Activated CD4-positive, alpha-beta T cell treated with anti-CD3 and anti-CD28 coated beads for 36 hours (primary cell): ENCODE measurements at places on chromosomes 13 and 19.

DNA sequence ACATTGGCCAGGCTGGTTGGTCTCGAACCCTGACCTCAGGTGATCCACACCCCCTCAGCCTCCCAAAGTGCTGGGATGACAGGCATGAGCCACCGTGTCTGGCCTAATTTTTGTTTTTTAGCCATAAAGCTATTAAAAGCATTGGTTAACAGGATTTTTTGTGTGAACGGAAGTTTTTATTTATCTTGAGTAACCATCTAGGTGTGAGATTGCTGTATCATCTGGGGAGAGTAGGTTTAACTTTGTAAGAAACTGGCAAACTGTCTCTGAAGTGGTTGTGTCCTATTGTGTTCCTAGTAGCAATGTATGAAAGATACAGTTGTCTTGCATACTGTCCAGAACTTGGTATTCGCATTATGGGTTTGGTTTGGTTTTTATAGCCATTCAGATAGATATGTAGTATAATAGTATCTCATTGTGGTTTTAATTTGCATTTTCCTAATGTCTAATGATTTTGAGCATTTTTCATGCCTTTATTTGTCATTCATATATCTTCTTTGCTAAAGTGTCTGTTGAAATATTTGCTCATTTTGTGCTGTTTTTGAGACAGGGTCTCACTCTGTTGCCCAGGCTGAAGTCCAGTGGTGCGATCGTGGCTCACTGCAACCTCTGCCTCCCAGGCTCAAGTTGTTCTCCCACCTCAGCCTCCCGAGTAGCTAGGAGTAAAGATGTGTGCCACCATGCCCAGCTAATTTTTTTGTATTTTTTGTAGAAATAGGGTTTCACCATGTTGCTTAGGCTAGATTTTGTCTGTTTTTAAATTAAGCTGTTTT is 13.5 kb upstream of the PLEKHF1 start:
- DNase-seq, result no peak

DNA sequence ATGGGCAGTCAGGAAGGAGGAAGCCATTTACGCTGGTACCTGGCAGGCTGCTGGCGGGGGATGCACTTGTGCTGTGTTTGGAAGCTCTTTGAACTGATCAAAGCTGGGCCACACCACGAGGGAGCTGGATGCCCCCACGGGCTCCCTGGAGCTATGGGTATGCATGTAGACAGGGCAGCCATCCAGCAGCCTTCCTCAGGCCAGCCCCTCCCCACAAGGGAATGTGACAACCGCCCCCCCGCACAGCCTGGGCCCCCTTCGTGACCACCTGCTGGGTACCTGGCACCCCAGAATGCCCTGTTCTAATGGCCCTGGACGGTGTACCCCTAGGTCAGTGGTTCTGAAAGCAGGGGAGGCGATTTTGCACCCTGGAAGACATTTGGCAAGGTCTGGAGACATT is 42.5 kb upstream of the C19orf12 start:
- no peak for DNase-seq

GRCh38 chr13:46170687-46171086 is 11.3 kb downstream of the LCP1 start:
- DNase-seq, result no peak

GRCh38 chr13:106850973-106851650 is 283.2 kb upstream of the ARGLU1 start:
- no peak for DNase-seq

GRCh38 chr19:43936188-43936587 is 1.1 kb upstream of the ZNF45 start:
- no peak for DNase-seq

DNA sequence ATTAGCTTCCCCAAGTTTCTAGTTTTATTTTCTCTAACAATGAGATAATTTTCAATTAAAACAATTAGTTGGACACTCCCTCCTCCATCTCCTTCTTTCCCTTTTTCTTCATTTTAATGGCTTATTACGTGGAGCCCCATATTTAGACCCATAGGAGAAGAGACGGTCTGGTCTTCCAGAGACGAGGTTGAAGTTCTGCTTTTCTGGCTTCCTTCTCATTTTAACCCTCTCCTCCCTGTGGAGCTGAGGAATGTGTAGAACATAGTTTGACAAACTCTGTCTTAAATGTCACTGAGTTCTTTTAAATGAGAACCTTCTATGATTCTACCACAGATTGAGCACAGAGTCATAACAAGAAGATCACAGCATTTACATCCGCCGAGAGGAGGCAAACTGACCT is 86.8 kb downstream of the EDNRB start:
- no peak for DNase-seq

DNA sequence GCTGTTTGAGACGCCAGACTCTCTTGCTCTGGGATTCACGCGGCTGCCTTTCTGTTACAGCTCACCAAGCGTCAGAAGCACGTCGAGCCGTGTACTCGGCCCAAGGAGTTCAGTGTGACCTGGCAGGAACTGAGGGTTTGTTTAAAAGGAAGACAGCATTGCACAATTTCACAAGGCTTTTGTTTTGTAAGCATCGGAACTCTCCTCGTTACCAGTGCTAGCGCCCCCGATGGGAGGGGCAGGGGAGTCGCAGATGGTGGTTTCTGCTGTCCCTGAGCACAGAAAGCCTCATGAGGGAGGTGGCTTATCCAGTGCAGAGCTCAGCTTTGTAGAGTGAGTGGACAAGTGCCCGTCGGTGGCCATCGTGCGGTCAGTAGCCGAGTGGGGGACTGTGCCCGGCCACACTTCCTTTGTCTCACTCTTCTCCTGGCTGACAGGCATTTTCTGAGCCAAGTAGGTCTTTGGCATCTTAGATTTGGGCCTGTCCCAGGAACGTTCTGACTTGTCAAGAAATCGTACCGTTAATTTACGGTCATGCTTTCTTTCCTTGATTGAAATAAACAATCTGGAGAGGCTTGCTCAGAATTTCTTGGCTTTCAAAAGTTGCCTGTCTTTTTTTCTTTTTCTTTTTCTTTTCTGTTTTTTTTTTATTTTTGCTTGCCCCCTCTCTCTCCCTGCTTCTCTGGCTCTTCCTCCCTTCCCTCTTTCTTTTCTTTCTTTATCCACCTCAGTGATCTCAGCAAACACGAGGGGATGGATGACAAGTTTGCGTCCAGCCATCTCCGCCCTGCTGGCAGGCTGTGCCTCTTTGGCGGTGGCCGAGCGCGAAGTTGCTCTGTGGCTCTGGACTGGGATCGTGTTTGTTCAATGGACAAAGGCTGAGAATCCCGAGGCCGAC is 7.7 kb downstream of the KDM4B start:
- DNase-seq, result peak; percentile 26

- DNase-seq, result no peak
These were observed 22.0 kb upstream of the ASPDH start for GRCh38 chr19:50535672-50536187.

DNA sequence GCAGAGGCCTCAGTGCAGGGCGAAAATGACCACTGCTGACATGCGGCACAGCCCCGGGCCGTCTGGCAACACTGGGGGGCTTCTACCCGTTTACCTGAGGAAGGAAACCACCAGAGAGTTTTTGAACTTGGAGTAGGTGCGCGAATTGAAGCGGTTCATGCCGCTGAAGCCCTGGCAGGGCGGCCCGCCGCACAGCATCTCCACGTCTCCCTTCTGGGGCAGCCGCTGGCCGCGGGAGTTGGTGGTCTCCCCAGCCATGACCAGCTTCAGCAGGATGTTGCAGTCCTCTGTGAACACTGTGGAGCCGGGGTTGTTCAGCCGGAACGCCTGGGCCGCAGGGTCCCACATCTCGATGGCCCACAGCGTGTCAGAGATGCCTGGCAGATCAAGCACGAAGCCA is 20.3 kb upstream of the EIF3G start:
- DNase-seq, result no peak

- peak; percentile 84 for DNase-seq
These were observed 5.4 kb downstream of the CCDC61 start for GRCh38 chr19:46000491-46001246.

GRCh38 chr13:21852043-21852442 is 181.2 kb downstream of the FGF9 start:
- DNase-seq, result no peak

- no peak for DNase-seq
These were observed 26.7 kb downstream of the RCBTB2 start for GRCh38 chr13:48506092-48506701.

- DNase-seq, result no peak
These were observed 5.8 kb downstream of the CEBPA start for GRCh38 chr19:33296488-33296971.

DNA sequence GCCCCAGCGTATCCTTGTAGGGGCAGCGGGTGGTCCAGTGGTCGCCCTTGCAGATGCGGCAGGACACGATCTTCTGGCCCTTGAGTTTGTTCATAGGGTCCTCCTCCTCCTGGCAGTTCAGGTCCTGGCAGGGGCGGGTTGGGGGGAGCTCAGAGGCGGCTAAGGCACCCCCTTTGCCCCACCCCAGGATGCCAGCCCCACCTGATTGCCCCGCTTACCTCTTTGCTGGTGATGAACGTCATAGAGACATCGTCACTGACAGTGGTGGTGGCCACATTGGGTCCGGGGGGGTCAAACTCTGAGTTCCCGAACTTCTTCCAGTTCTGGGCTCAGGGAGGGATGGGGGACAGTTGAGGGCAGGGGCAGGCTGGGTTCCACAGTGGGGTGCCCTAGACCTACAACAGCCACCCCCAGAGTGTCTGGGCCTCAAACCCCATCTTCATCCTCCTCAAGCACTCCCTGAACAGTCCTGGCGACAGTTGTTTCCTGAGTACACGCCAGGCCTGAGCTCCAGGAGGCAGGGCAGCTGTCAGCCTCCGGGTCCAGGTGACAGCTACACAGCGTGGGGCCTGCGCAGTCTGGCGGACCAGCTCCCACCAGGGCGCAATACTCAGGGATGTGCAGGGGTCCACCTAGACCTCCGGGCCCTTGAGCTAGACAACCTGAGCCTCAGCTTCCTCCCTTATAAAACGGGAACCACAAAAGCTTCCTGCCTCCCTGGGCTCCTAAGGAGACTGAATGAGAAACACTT is 2.7 kb downstream of the EIF3G start:
- no peak for DNase-seq

DNA sequence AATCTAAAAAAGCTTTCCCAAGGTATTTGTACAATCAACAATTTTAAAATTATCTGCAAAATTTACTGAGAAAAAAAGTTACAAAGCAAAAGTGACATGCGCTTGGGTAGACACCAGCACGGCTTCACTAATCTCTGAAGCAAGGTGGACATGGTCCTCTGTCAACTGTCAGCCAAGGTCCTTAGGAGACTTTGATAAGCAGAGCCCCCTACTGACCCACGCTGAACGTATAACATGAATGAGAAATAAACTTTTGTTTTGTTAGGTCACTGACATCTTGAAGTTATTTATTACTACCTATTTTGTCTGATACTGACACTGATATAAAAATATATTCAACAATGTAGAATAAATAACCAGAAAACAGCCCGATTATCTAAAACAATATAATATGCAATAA is 100.7 kb upstream of the OBI1 start:
- no peak for DNase-seq

DNA sequence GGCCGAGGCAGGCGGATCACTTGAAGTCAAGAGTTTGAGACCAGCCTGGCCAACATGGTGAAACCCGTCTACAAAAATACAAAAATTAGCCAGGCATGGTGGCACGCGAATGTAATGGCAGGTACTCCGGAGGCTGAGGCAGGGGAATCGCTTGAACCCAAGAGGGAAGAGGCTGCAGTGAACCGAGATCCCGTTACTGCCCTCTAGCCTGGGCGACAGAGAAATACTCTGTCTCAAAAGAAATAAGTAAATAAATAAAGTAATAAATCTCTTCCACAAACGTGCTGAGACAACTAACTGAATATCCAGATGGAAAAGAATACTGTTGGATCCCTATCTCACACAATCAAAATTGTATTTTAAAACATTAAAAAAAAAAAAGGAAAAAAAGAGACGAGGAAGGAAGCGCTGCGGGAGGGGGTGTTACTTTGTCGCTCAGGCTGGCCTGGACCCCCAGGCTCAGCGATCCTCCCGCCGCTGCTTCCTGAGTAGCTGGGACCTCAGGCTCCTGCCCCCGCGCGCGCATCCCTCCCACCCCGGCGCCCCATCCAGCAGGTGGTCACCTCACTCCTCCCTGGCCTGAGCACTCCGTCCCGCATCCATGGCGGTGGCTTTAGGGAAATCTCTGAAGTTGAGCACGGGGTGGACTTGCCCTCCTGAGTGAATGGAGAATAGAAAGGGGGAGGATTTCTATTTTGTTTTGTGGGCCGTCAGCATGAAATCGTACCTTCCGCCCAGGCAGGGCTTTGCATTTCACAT is 628 bp upstream of the ZNF813 start:
- DNase-seq, result no peak

DNA sequence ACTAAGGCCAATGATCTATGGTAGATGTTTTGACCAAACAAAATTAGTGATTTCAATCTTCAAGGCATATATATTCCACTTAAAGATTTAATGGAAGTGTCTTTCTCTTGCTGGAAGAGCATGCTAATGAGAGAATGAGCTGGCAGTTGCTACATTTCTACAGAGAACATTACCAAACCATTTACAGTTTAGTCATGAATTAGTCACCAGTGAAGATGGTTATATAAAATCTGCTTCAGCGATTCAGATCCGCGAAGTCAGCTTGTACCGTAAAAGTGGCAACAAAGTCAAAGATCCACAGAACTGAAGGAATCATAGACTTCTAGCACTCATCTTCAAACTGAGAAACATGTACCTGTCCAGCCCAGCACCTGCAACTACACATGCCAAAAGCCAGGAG is 156.3 kb downstream of the SLITRK5 start:
- DNase-seq, result no peak

DNA sequence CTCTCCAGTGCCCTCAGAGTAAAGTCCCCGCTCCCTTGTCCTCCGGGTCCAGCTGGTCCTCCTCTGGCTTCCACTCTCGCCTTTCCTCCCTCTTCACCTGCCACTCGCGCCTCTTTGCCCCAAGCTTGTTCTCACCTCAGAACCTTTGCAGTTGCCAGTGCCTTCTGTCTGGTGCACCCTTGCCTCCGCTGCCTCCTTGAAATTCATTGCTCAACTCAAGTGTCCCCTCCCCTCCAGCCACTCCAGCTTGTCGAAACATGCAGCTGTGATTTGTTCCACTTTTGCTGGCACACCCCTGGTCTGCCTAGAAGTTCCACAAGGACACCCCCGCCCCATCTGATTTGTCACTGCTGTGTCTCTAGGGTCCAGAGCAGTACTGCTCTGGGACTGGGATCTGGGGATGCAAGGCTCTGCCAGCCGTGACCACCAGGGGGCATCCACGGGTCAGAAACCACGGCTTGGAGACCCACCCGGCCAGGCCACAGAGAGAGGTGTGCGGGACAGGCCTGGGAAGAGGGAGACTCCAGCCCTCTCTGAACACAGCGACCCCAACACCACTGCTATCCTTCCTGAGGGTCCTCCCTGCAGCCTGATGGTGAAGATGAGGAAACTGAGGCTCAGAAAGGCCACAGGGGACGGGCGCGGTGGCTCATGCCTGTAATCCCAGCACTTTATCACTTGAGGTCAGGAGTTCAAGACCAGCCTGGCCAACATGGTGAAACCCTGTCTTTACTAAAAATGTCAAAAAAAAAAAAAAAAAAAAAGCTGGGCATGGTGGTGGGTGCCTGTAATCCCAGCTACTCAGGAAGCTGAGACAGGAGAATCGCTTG is 49.9 kb downstream of the AP1M1 start:
- peak; percentile 91 for DNase-seq

GRCh38 chr13:112641456-112642089 is 48.3 kb upstream of the ATP11A start:
- DNase-seq, result no peak

GRCh38 chr13:104296286-104296685 is 1230.1 kb upstream of the SLC10A2 start:
- no peak for DNase-seq
